ENCODE measurements at places on chromosomes 12 and 14.

- peak; percentile 93 for DNase-seq
Measured at GRCh38 chr12:4148418-4149056, 125.0 kb upstream of the CCND2 start.

DNA sequence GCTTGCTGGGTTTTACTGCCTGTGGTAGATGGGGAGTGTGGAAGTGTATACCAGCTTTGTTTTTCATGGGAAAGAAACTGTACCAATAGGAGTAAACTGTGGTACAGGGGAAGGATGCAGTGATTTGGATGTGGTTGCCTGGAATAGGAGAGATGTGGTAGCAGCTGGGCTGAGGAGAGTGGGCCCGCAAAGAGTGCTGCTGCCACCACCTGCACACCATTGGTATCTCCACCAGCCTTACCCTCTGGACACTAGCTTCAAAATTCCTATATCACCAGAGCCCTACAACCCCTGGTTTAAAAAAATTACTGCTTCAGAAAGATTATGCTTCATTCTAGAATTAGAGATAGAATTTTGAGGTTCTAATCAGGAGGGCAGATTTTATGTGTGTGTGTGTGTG is 53.6 kb downstream of the AKAP6 start:
- no peak for DNase-seq

- no peak for DNase-seq
Measured at GRCh38 chr14:80705241-80705980, 236.1 kb downstream of the CEP128 start.

DNA sequence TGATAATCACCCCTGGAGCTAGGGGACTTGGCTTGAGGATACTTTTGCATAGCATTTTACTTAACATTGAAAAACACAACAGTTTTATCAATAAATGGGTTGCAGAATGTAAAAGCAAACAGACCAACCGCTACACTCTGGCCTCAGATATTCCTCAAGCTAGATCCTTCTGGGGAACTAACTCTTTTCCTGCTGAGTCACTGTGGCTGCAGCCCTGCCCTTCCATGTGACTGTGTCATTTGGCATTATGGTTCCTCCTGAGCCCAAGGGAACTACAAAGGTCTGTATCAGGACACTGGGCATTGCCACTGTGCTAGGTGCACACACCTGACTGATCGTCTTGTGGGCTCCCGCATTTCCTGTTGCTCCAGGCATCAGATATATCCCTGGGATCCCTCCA is 56.6 kb downstream of the TTC9 start:
- DNase-seq = peak; percentile 79

DNA sequence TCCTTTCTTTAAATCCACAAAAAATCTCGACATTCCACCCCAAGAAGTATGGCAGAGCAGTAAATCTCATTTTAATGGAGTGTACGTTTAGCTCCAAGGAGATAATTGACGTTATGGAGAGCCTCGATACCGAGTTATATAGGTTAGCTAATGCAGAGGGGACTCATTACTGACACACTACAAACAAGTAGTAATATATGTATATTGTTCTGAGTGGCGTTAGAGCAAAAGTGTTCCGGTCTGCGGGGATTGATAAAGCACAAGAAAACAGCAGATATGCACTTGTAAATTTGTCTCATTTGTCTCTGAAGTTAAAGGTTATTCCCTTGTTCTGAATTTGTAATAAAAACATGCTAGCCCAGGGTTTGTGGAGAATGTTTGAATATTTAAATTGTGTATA is 84.1 kb downstream of the BCL11B start:
- no peak for DNase-seq

DNA sequence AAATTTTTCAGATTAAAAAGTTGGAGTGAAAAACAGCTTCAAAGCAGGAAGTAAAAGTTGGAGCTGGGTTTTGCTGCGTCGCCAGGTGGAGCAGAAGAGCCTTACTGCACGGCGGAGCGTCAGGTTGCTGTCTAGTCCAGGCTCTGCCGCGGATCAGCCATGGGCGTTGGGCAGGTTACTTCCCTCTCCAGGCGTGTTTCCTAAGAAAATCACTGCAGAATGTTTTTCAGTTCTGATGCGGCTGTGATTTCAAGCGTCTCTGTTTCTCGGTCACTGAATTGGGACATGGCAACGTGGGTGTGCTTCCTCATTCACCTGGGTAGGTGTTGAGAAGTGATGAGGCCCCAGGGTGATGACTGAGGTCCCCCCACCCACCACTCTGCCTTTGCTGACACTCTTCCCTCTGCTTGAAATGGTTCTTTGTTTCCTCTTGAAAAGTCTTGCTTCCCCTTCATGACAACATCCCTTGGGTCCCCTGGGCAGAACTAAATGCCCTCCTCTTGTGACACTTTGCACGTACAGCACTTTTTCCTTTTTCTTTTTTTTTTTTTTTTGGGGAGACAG is 7.6 kb downstream of the EVL start:
- peak; percentile 93 for DNase-seq

GRCh38 chr12:52307836-52308805 is 13.1 kb downstream of the KRT83 start:
- DNase-seq = peak; percentile 44

DNA sequence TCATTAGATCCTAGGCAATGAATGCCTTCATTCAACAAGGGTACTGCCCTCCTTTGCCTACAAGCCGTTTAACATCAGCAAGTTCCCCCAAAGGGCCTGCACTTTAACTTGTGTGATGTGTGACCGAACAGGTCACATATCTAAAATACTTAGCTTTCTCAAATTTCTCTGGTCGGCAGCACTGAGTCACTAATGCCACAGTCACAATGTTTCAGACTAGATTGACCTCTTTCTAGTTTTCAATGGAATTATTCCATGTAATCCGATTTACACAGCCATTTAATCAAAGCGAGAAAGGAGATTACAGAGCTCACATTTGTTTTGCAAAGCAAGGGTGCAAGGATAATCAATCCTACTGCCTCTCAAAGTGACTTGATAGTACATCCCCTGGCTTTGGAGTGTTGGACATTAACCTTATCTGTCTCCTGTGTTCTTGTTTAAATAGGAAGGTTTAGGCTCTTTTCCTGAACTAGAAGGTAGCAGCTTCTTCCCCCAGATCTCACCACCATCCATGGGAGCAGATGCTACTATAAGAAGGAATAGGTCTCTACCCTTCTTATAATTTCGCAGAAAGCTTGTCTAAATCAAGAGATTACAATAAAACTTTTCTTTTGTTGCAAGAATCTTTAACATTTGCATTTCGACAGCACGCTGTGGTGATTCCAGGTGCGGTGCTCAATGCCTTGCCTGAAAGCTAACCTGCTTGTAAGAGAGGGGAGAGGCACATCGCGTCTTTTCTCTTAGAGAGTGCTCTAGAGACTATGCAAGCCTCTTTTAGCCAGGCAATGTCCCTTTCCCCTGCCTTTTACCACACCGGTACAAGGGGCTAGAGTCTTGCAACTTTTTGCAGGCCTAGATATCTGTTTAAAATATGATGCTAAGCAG is 1.8 kb downstream of the KITLG start:
- no peak for DNase-seq

DNA sequence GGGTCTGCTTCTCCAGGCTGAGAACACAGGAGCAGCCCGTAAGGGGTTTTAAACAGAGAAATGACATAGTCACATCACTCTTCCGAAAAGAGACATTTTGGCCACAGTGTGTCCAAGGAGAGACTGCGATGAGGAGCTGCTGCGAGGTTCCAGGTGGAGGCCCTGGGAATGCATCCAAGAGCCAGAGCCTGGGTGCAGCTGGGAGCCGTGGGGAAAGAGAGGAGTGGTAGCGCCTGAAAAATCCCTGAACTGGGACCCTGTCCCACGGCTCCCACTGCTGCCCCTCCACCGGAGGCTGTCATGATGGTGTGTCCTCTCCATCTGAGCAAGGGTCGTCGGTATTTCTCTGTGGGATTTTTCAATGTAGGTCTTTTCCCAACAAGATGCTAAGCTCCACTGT is 146.9 kb downstream of the BCL11B start:
- DNase-seq = no peak

- DNase-seq = no peak
Measured at GRCh38 chr14:75554482-75554881, 23.9 kb upstream of the FLVCR2 start.

DNA sequence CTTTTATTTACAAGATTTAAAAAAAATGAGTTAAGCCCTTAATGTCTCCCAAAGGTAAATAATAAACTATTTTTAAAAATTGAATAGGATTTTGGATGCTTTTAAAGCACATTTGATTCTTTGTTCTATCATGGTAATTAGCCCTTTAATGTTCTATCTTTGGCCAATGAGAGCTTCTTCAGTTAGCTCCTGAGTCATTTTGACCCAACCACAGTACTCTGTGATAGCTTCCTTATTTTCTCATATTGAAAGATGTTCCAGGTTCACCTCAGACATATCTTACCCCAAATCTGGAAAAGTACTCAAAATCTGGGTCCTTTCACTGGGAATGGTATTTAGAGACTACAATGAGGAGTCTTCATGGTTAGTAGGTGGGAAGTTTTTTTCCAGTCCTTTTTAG is 98.0 kb downstream of the MYRFL start:
- no peak for DNase-seq

DNA sequence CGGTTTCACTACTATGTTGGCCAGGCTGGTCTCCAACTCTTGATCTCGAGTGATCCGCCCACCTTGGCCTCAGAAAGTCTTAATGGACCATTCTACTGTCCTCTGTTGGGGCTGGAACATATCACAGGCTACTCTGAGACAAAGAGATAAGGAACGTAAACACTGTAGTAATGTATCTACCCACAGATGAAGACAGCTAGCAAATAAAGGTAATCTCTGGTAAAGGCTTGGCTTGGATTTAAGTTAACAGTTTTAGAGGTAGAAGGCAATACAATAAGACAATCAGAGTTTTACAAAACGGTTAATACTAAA is 44.6 kb upstream of the ISM2 start:
- DNase-seq = no peak

DNA sequence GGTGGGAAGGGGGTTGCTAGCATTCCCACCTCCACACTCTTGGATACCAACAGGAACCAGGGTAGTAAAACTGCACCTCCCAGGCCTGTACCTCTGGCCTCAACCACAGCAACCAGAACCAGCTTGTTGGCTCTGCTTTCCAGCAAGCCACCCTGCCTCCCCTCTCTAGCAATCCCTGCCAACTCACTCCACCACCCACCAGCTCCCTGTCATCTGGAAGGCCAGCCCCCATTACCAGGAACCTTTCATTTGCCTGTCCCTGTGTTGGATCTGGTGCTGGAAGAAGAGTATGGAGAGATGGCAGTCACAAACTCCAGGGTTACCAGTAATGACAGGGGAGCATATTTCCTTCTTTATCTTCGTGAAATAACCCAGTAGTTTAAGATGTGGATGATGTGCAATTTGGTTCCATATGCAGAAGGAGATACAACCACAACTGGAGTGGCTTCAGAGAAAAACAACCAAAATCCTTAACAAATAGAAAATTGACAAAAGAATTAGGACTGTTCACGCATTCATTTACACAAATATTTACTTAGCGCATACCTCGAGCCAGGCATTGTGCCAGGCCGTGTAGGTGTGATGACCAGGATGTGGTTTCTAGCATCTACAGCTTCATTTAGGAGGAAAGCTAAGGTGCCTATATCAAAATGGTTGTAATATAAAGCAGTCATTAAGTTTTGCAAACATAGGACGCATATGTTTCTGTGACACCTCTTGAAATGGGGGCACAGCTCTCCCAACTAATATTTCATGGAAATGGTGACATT is 3.4 kb downstream of the B4GALNT3 start:
- DNase-seq = no peak

DNA sequence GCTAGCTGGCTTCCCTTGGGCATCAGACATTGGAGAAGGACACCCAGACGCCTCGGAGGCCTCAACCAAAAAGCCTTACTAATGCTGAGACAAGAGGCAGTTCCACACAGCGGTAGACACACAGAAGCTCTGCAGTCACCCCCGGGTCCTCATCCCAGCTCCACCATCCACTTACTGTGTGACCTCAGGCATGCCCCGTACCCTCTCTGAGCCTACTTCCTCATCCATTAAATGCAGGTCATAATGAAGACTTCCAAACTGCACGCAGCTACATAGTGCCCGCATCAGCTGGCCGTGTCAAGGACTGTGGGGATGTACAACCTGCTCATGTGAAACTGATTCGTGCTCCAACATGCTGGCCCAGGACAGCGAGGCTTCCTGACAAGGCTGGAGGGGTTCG is 72.3 kb downstream of the KDM2B start:
- DNase-seq = no peak

DNA sequence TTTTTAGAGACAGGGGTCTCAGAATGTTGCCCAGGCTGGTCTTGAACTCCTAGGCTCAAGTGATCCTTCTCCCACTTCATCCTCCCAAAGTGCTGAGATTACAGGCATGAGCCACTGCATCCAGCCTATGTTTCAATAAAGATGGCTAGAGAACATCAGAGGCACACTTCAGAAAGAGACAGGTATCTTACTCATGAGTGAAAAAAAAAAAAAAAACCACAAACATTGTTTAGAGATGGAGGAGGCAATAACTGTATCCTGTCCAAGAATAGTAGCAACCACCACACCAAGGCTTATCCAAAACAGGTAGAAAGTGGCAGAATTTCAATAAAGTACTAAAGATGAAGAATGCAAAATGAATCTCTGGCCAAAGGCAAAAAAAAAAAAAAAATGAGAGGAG is 30.3 kb downstream of the EEA1 start:
- no peak for DNase-seq

GRCh38 chr12:10182354-10183049 is 3.7 kb downstream of the TMEM52B start:
- peak; percentile 96 for DNase-seq

DNA sequence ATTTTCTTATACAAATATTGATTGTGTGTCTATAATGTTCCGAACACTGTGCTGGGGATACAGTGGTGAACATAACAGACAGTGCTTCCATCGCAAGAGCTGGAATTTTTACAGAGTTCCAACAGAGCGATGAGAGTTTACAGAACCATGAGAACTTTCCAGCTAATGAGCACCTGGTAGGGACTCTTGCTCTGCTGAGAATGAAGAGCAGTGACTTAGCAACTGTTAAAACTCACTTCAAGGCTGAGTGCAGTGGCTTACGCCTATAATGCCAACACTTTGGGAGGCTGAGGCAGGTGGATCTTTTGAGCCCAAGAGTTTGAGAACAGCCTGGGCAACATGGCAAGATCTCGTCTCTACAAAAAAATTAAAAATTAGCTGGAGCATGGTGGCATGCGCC is 113.8 kb upstream of the DIO2 start:
- no peak for DNase-seq

GRCh38 chr14:103142026-103142425 is 18.8 kb downstream of the TNFAIP2 start:
- no peak for DNase-seq

- no peak for DNase-seq
Measured at GRCh38 chr12:1306817-1307216, 287.6 kb downstream of the FBXL14 start.

DNA sequence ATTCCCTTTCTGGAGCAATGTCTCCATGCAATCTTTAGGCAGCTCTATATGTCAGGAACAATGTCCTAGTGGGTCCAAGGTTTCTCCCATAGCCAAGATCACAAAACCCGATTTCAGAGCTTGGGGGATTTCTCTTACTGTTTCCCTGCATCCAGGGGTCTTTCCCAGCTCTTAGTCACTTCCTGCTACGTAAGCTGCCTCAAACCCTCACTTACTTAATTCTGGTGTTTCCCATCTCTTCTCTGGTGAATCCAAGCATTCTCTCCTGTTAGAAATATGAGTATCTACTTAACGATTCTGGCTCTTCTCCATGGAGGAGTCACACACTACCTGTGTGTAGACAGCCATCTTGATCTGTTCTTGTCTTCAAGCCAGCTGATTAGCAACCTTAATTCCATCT is 80.0 kb downstream of the IFNG-AS1 start:
- peak; percentile 30 for DNase-seq
